CD4-positive, alpha-beta T cell treated with Interleukin-15 for 4 hours (primary cell): ENCODE measurements at places on chromosomes 6 and 20.

GRCh38 chr6:117078624-117079023, 186.7 kb upstream of the VGLL2 start:
- no peak for DNase-seq

- no peak for DNase-seq
Measured at GRCh38 chr20:11551479-11551878, 366.2 kb upstream of the BTBD3 start.

DNA sequence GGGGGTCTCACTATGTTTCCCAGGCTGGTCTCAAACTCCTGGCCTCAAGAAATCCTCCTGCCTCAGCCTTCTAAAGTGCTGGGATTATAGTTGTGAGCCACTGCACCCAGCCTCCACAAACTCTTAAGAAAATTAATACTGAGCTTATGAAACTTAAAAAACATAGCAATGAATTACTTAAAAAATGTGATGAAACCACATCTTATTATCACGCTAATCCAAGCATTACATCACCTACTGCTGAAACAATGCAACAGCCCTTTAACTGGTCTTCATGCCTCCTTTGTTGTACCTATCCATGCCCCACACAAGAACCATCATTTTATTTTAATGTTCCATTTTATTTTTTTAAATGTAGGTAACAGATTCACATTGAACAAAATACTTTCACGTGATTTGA, 24.9 kb downstream of the SESN1 start:
- DNase-seq = no peak

GRCh38 chr6:109420751-109421150, 19.7 kb downstream of the PPIL6 start:
- DNase-seq = no peak

GRCh38 chr6:151379933-151380847, 11.2 kb downstream of the ZBTB2 start:
- peak; percentile 41 for DNase-seq

- no peak for DNase-seq
Measured at GRCh38 chr6:136552054-136552453, 1.8 kb upstream of the MAP7 start.

GRCh38 chr6:155155787-155156447, 107.9 kb upstream of the CLDN20 start:
- peak; percentile 41 for DNase-seq

GRCh38 chr6:44077214-44077946, 49.9 kb downstream of the MRPL14 start:
- no peak for DNase-seq

DNA sequence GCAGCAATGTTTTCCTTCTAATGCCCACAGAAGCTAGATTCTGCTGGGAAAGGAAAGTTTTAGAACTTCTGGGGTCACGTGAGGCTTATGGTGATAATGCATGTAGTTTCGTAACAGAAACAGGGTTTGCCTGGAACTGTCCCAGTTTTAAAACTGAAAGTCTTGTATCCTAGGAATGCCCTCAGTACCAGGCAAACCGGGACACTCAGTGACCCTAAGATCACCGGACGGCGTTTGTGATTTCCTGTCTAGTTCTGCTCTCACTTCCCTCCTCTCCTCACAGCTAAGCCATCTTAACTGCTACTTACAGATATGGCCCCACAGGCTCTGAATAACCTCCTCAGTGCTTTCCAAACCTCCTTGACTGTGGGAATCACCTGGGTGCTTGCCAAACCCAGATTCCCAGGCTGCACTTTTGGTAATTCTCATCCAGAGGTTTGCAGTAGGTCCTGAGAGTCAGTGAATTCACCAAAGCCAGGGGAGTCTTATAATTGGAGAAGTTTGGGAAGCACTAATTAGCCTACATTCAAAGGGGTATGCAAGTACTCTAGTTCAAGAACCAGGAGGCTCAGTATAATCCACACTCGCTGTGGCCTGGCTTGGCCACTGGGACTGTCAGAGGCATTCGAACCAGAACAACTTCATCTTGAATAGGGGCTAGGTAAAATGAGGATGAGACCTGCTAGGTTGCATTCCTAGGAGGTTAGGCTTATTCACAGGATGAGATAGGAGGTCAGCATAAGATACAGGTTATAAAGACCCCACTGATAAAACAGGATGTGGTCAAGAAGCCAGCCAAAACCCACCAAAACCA, 231.6 kb upstream of the MYLIP start:
- DNase-seq = no peak

DNA sequence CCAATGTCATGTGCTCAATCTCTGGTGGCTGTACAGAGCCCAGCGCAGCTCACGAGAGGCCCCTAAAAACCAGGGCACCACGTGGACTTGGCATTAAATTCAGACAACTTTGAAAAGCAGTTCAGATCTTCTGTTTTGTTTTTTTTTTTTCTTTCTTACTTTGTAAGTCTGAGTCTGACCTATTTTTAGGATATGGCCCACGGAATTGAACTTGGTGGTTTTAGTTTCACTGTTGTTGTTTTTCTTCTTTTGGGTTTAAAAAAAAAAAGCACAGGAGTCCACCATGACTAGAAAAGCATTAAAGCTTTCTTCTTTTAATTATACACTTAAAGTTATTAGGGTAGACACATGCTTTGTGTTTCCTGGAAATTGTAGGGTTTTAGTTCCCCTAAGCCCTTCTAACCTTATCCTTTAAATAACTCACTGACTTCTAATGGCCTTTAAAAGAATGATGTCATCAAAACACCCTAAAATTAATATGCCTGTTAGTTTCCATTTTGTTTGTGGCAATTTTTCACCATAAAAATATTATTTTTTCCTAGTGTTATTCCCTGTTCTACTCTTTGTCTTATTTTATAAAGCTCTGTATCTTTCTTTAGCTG, 48.5 kb upstream of the CCN2 start:
- DNase-seq = no peak

GRCh38 chr20:38685853-38686473, 38.3 kb upstream of the SLC32A1 start:
- DNase-seq = peak; percentile 21

- DNase-seq = no peak
Measured at GRCh38 chr6:116518621-116519368, 7.4 kb downstream of the CALHM5 start.

DNA sequence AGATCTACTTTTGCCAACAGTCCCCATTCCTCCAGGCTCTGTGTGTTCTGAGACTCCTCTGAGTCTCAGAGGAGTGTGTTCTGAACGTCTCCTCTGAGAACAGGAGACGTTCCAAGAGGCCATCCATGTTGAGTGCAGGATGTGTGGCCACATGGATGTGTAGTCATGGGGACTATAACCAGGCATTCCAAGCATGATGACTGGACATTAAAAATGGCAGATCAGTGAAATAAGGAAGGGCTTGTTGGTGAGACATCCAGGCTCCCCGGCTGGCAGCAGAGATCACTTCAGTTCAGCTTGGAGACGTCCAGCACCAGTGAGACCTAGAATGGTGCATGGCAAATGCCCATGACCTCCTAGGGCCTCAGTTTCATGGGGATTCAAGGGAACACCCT, 34.3 kb upstream of the POU5F1 start:
- DNase-seq = no peak

- DNase-seq = peak; percentile 94
Measured at GRCh38 chr6:26043384-26044139, 43.7 kb upstream of the HFE start.

DNA sequence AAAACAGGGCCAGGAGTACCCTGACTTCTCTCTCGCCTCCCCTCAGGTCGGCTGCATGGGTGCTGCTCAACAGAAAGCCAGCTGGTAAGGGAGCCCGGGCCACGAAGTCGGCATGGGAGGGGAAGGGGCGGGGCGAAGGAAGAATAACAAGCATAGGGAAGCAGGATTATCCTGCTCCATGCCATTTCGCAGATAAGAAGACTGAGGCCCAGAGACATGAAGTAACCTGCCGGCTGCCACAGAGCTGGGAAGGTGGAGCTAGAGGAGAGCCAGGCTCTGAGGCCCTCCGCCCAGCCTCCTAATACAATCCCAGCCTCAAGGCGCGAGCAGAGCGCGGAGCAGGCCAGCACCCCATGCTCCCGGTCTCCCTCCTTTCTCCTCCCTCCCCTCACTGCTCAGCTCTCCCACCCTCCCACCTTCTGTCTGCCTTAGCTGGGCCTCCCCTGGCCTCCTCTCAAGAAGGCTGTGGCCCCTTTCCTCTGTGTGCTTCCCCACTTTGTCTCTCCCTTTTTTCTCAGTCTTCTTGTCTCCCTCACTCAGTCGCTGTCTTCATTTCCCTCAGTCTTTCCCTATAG, 13.2 kb upstream of the HMGA1 start:
- DNase-seq = no peak

- DNase-seq = no peak
Measured at GRCh38 chr6:79422666-79423065, 114.6 kb downstream of the LCA5 start.

GRCh38 chr6:139250296-139251044, 41.3 kb downstream of the TXLNB start:
- peak; percentile 74 for DNase-seq

DNA sequence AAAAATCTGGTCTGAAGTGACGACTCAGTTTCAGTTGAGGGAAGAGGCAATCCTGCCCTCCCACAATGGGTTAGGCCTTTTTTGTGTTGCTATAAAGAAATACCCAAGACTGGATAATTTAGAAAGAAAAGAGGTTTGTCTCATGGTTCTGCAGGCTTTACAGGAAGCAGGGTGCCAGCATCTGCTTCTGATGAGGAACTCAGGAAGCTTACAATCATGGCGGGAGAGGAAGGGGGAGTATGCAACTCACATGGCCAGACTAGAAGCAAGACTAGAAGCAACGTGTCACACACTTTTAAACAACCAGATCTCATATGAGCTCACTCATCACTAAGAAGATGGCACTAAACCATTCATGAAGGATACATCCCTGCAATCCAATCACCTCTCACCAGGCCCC, 529.3 kb downstream of the KIF16B start:
- DNase-seq = no peak

DNA sequence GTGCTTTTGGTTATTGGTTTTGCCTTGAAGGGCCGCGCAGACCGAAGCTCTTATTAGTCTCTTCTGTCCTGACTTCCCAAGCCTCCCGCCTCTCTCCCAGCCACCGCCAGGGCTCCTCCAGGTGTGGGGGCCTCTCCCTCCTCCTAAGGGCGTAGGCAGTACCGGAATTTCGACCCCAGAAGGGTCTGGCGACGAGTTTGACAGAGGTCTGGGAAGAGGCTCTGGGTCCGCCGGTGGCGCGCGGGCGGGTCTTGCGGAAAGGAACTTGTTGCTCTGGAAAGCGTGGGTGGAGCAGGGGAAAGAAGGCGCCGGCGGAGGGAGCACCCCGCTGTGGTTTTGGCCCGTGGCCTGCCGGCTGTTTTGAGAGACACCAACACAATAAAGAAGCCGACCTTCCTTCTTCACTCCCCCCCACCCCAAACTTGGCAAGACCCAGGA, 1.8 kb downstream of the PCSK2 start:
- no peak for DNase-seq

GRCh38 chr6:20696676-20697075, 162.4 kb downstream of the CDKAL1 start:
- no peak for DNase-seq

DNA sequence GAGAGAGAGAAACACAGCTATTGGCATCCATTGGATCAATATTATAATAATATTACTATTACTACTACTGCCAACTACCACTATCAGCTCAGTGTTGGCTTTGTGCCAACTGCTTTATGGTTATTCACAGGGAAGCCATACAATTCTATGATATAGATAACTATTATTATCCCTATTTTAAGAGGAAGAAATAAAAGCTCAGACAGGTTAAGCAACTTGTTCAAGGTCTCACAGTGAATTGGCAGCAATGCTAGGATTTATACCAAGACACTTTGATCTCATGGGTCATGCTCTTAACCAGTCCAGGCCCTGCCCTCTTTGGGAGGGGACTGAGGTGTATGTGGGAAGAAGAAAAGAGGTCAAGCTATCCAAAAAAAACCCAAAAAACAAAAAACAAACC, 82.0 kb upstream of the TRAF3IP2 start:
- no peak for DNase-seq

GRCh38 chr20:63886921-63887320, 8.0 kb upstream of the DNAJC5 start:
- DNase-seq = no peak

DNA sequence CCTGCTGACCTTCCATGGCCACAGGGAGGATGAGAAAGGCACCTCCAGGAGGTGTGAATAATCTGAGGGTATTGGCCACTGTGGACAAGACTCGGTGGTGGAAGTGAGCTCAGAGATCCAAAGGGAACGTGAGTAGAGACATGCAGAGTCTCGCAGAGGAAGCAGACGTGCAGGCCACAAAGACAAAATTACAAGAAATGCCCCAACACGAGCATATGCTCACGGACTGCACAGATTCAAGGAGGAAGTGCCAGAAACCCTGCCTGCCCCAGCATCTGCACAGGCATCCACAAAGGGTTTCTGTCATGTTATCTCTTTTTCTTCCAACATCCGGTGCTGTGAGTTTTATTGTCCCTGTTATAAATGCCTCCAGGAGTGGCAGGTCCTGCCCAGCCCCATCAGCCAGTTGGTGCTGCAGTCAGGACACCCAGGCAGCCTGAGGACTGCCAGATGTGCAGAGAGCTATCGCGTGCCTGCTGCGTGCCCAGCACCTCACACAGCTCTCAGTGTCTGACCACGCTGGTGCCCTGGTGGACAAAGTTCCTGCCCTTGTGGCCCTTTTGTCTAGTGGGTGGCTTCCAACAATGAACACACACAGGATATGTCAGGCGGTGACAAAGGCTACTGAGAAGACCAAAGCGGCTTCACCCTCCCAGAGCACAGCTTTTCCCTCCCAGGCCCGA, 34.0 kb upstream of the FANCE start:
- no peak for DNase-seq

- DNase-seq = no peak
Measured at GRCh38 chr6:14143305-14143704, 25.7 kb downstream of the CD83 start.

DNA sequence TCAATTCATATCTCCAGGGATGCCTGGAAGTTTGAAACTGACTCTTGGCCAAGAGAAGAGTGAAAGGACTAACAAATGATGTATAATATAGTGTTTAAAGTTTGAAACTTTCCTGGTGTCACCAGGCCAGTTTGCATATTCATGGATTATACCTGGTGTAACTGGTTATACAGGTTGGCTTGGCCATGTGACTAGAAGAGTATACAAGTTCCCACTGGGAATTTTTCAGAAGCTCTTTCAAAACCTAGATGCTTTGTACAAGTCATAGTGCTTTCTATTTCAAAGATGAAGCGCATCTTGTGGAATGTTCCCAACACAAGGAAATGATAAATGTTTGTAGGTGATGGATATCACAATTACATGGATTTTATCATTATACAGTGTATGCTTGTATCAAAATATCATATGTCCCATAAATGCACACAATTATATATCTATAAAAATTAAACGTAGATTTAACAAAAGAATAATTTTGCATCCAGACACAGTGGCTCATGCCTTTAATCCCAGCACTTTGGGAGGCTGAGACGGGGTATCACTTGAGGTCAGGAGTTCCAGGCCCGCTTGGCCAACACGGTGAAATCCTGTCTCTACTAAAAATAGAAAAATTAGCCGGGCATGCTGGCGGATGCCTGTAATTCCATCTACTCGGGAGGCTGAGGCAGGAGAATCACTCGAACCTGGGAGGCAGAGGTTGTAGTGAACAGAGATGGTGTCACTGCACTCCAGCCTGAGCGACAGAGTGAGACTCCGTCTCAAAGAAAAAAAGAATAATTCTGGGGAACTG, 1420.2 kb downstream of the GRIK2 start:
- no peak for DNase-seq

- DNase-seq = no peak
Measured at GRCh38 chr20:1901704-1902103, 6.5 kb downstream of the SIRPA start.
